ENCODE measurements at places on chromosomes 4 and X.

GRCh38 chr4:157045507-157046127 lies 30.3 kb upstream of the GLRB start:
- DNase-seq = no peak

DNA sequence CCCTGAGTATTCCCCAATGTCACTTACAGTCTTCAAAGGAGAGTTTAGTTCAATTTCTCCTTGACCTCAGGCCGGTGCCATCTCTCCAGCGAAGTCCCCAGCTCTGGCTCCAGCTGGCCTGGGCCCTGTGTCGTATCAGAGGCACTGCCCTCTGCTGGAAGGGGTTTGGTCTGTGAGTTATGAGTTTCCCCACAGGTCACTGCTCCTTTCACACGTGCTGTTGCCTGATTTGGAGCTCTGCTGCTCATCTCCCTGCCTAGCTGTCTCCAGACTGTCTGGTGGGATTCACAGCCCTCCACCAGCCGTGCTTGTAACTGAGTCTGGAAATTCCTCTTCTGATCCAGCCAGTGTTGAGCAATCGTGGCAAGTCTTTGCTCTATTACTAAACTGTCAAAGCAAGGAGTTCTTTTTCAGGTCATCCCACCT lies at the start of gene RAP2C:
RAP2C (minus strand) TSS at position 105 of the 426 bp plus-strand sequence. CDS start 2,179 bp downstream, outside the sequence.
- DNase-seq = peak; percentile 25

DNA sequence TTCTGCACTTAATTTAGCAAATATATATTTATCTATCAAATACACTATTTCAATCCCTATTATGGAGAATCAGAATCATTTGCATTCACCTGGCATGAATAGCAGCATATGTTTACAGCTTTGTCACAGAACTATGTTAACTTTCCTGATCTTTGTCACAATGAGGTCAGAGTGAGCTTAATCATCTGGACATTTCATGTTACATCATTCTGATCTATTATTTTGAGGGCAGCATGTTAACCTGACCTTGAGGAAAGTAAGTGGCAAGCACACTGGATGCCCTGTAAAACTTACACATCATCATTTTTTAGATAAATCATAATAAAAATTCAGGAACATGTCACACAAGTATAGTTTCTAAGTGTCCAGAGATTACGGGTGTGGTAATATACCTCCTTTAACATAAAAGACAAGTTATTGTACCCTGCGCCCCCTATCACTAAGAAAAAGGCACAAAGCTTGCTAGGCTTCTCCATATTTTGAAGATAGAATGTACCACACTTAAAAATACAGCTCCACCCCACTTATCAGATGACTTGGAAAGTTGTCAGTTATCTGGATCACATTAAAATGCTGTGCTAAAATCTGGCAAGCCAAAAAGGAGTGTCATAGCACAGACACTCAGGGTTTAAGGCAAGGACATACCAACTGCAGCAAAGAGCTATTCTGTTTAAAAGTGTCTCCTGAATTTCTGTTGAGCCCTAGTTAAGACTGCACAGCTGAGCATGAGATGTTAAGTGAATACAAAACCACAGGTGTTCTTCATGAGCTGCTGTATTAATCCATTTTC lies 182.7 kb upstream of the FAT4 start:
- DNase-seq = no peak

DNA sequence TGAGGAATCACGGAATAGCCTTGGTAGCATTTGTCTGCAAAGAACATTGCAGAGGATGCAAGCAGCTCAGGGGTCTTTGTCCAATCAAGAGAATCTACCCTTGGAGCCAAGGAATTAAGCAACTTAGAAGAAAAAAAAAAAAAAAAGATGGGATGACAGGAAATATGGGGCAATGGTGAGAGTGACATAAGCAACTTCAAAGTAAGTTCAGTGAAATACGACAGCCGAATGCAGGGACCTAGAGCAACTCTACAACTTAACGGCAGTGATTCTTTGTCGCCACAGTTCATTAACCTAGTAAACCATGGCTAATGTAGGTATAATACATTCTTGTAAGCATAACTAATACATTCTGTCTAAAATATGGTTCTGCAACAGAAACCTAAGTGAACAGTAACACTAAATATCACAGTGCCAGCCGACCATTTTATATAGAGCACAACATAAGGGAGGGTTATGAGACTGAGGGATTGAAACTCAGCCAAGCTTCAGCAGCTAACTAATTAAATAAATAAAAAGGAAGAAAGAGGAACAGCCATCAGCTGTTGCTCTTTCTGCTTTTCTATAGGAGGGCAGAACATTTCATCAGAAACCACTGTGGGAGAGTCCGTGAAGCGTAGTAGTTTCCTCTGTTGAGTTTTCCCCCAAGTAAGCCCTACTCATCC lies 74.7 kb downstream of the PPARGC1A start:
- no peak for DNase-seq

DNA sequence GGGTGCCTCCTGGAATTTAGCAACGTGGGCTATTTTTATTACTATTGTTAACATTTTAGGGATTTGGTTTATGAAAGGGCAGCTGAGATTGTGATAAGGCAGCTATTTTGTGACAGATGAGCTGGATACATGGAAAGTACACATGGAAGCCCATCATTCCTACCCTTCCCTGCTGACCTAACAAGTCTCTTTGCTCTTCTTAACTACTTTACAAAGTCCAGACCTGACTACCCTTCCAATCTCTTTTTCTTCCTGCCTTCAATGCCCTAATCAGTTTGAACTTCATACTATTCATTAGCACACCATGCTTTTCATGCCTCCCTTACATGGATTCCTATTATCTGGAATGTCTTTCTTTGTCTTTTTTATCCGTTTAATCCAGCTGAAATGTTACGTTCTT lies 9.4 kb upstream of the AFP start:
- no peak for DNase-seq
